ENCODE measurements at places on chromosomes 4 and X. TPM values are rescaled to one million over a fixed set of nuclear protein-coding genes. Genes with fewer than 3 reads are reported as not detected.

DNA sequence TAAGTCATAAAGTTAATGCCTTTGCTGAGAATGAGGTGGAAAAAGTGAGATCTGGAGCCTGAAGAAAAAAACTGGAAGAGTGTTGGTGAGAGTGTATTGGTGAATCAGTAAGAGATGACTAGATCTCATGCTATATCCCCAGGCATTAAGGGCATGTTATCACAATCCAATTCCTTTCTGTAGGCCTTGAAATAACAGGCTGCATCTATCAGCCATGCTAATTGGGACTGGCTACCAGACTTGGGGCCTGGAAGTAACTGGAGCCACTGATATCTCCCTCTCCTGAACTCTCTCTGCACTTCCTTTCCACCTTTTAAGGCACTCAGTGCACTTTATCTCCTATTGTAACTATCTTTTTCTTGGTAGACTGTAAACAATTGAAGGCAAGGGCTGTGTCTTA lies 88.8 kb upstream of the HPRT1 start:
- no peak for DNase-seq
- H3K4me1 ChIP-seq = peaks cover 3% of the 10 kb centered on the region
- H3K36me3 ChIP-seq = no peaks in the 10 kb centered on the region

DNA sequence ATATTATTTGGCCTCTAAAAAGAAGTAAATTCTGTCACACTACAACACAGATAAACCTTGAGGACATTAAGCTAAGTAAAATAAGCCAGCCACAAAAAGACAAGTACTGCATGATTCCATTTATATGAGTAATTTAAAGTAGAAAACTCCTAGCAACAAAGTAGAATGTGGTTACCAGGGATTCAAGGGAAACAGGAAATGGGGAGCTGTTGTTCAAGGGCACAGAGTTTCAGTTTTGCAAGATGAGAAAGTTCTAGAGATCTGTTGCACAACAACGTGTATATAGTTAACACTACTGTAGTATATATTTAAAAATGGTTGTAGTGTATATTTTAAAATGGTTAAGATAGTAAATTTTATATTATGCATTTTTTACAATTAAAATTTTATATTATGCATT lies 25.4 kb downstream of the SEC31A start:
- H3K36me3 ChIP-seq = peaks cover 99% of the 10 kb centered on the region
- no peak overlapping the region for H3K27ac ChIP-seq
- DNase-seq = no peak
- H3K27me3 ChIP-seq = no peaks in the 10 kb centered on the region

- H3K36me3 ChIP-seq = no peaks in the 10 kb centered on the region
- H3K4me1 ChIP-seq = no peaks in the 10 kb centered on the region
- H3K27ac ChIP-seq = no peak overlapping the region
- no peaks in the 10 kb centered on the region for H3K27me3 ChIP-seq
- no peak for DNase-seq
Observed at GRCh38 chrX:12441381-12442128, 303.3 kb downstream of the FRMPD4 start.

- no peak for DNase-seq
- H3K27me3 ChIP-seq = no peaks in the 10 kb centered on the region
- no peaks in the 10 kb centered on the region for H3K4me1 ChIP-seq
- H3K36me3 ChIP-seq = no peaks in the 10 kb centered on the region
- H3K27ac ChIP-seq = no peak overlapping the region
Observed at GRCh38 chr4:77433418-77433733, 172.2 kb upstream of the CXCL13 start.

DNA sequence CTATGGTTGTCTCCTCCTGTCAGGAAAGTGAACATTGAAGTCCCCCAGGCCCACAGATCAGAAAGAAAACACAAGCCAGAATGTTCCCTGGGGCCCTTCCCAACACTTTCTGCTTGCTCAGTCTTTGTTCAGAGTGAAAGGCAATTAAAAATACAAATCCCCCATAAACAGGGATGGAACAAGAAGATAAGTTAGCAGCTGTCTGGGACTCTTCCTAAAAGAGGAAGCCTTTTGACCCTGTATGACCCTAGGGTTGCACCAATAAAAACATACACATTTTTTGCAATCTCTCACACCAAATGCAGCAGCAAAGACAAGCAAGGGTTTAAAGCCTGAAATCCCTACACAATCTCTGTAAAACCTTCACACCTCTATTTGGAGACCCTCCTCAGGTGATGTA lies 22.6 kb downstream of the IRF2 start:
- H3K27ac ChIP-seq = peak overlapping the region; percentile 12
- peaks cover 78% of the 10 kb centered on the region for H3K4me1 ChIP-seq
- no peak overlapping the region for H3K4me3 ChIP-seq

DNA sequence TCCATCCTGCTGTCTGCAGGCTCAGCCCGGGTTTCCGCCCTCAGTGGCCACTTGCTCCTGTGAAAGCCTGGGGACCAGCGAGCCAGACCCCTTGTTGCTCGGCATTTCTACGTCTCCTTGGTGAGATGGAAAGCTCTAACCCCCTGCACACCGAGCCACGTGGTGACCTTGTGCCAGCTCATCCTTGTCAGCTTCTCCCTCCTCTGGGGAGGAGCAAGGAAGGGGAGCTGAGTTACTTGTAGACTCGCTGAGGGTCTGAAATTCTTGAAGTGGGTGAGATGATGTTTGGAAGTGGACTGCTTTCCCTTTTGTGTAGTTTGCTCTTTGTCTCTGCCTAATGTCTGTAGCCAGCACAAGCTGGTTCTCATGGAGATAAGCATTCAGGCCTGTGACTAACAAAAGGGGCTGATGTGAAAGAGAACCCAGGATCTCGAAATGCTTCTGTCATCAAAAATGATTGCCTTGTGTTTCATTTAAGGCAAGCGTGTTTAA lies 29.3 kb downstream of the RGS12 start:
- DNase-seq = no peak
- no peak overlapping the region for H3K4me3 ChIP-seq
- peaks cover 10% of the 10 kb centered on the region for H3K36me3 ChIP-seq
- no peaks in the 10 kb centered on the region for H3K27me3 ChIP-seq
- H3K4me1 ChIP-seq = peaks cover 33% of the 10 kb centered on the region

DNA sequence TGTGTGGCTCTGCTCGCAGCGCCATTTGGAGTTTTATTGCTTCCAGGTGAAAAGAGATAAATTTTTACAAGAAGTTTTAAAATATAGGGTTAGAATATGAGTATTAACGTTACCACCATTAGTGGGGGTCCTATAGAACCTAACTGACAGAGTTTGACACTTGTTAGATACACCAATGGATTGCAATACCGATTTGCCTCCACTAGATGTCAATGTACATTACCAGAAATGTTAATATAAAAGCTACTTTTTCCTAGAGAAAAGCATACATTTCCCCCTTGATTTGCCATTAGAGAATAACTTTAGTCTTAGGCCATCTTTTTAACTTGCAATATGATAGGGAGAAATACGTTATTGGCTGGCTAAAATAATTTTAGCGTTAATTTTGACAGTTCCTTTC lies 108.4 kb downstream of the LINC00632 start:
- no peak overlapping the region for H3K4me3 ChIP-seq
- no peak overlapping the region for H3K27ac ChIP-seq
- no peaks in the 10 kb centered on the region for H3K4me1 ChIP-seq

GRCh38 chr4:78242071-78242470 lies 184.9 kb downstream of the FRAS1 start:
- H3K27me3 ChIP-seq = no peaks in the 10 kb centered on the region
- H3K4me1 ChIP-seq = no peaks in the 10 kb centered on the region
- H3K36me3 ChIP-seq = no peaks in the 10 kb centered on the region
- H3K27ac ChIP-seq = no peak overlapping the region

DNA sequence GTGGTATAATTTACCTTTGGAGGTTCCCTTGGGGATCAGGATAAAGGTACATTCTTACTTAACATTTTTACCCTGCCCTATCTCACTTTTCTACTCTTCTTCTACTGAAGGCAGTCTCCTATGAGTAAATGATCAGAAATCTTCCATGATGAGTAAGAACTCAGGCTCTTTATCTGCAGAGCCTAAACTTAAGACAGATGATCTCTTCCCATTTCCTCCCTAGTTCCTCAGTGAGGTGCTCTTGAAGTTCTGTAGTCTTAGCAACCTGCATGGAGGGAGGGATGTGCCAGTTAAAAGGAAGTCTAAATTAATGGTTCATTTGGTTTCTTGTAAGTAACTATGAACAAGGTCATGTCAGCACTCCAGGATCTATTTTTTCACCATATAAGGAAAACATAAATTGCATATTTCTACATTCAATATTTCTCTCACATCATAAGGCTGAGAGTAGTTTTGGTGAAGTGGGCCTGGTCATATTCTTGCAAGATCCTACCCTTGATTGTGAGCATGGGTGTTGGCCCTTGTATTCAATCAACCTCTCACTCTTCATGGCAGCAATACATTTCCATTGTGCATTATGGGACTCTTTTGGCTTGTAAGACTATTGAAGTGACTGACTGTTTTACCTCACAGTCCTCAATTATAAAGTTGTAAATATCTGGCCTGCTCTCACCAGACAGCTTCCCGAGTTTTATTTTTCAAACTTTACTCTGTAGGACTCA lies 295.5 kb downstream of the SLC7A11 start:
- no peaks in the 10 kb centered on the region for H3K27me3 ChIP-seq
- no peak overlapping the region for H3K4me3 ChIP-seq
- H3K36me3 ChIP-seq = no peaks in the 10 kb centered on the region
- DNase-seq = no peak
- H3K4me1 ChIP-seq = no peaks in the 10 kb centered on the region
- no peak overlapping the region for H3K27ac ChIP-seq

GRCh38 chr4:155629183-155629825 lies 37.3 kb upstream of the GUCY1A1 start:
- H3K36me3 ChIP-seq = no peaks in the 10 kb centered on the region
- H3K27ac ChIP-seq = no peak overlapping the region

- H3K4me3 ChIP-seq = no peak overlapping the region
- no peak for DNase-seq
- H3K27me3 ChIP-seq = no peaks in the 10 kb centered on the region
- H3K4me1 ChIP-seq = no peaks in the 10 kb centered on the region
- no peaks in the 10 kb centered on the region for H3K36me3 ChIP-seq
- no peak overlapping the region for H3K27ac ChIP-seq
Observed at GRCh38 chrX:30570505-30570904, 7.1 kb downstream of the TASL start.

- peaks cover 13% of the 10 kb centered on the region for H3K4me1 ChIP-seq
- H3K27ac ChIP-seq = no peak overlapping the region
Observed at GRCh38 chrX:72392816-72393800, 87.4 kb upstream of the CITED1 start.

DNA sequence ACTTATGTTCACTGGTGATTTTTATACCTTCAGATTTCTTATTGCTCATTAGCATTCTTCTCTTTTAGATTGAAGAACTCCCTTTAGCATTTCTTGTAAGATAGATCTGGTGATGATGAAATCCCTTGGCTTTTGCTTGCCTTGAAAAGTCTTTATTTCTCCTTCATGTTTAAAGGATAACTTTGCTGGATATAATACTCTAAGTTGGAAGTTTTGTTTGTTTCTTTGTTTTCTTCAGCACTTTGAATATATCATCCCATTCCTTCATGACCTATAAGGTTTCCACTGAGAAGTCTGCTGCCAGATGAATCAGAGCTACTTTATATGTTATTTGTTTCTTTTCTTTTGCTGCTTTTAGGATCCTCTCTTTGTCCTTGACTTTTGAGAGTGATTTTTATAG lies 18.5 kb downstream of the CC2D2A start:
- no peak overlapping the region for H3K4me3 ChIP-seq
- DNase-seq = no peak
- H3K4me1 ChIP-seq = no peaks in the 10 kb centered on the region
- no peak overlapping the region for H3K27ac ChIP-seq
- H3K36me3 ChIP-seq = peaks cover 4% of the 10 kb centered on the region

DNA sequence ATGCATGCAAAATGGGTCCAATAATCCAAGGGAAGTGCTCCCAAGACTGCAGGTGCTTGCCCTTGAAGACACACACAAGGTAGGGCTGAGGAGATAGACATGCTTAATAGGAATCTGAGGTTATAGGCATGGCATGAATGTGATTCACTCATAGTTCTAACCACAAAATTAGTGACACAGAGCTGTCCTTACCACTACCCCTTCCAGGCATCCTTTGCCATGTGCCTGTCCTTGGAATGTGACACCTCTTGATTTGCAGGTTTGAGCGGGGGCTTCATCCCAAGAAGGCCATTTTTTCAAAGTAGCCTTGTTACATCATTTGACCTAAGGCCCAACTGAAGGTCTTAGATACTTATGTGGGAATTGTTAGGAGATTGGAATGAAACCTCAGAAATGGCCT lies 112.5 kb downstream of the CCNG2 start:
- H3K4me3 ChIP-seq = no peak overlapping the region
- no peak overlapping the region for H3K27ac ChIP-seq
- H3K4me1 ChIP-seq = no peaks in the 10 kb centered on the region
- no peaks in the 10 kb centered on the region for H3K36me3 ChIP-seq
- H3K27me3 ChIP-seq = no peaks in the 10 kb centered on the region

The GPC3 gene
- 2.3 TPM for total RNA-seq

The GRIA3 gene
- 0.32 TPM for total RNA-seq

The RAB40AL gene
- total RNA-seq = not detected

The TLR2 gene
- total RNA-seq = 2.2 TPM

The MYOZ2 gene
- 262 TPM for total RNA-seq

The TBX22 gene
- not detected for total RNA-seq
